Activated CD4-positive, CD25-positive, alpha-beta regulatory T cell treated with anti-CD3 and anti-CD28 coated beads, Interleukin-2, amount 50 U/mL, for 72 hours (primary cell): ENCODE measurements at places on chromosomes 2 and 18.

DNA sequence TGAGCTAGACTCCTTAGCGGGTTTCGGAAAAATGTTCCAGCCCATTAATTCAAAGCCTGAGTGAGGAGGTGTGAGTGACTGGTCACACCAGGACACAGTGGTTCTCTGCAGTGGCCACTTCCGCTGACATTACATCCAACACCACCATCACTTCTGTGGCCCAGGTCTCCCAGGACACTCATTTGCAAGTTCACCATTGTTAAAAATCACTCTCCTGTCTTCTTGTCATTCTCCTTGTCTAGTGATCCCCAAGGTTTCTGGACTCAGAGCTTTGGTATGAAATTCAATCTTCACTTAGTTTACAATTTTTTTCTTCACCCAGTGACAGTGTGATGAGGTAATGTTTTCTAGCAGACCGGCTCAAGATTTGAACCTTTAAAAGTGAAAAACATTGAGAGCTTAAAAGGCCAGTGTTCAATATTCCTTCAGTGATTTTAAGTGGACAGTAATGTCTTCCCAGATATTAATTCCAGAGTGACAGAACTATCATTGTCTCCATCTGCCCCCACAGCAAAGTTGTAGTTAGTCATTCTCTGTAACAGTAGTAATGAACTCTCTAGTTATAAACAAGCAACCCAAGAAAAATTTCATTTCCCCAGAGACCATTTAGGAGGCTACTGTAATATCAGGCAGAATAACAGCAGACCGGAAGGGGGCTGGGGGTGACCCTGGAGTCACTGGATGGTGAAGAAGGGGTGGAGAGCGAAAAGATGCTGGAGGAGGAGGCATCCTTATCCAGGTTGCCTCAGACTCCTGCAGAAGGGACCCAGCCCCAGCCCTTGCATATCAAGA is 164.9 kb downstream of the GFPT1 start:
- DNase-seq, result no peak

DNA sequence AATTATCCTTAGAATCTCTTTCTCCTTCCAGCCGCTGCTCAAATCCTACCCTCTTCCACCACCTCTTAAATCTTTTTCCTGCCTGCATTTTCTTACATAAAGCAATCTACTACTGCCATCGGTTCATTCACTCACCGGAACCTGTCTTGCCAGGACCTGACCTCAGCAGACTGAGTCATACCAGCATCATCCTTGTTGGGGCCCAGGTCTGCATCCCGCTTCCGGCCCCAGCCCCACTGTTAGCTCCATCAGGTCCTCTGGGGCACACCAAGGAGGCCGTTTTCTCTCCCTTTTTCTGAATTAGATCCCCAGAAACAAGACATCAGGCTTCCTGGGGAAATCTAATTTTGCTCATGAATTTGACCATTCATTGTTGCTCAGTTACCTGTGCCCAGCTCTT is 42.7 kb upstream of the TGFA start:
- no peak for DNase-seq

GRCh38 chr2:163207693-163208370 is 369.3 kb upstream of the KCNH7 start:
- DNase-seq, result no peak

GRCh38 chr2:29810956-29811355 is 110.4 kb downstream of the ALK start:
- no peak for DNase-seq

- DNase-seq, result no peak
Observed at GRCh38 chr2:132038179-132038882, 123.4 kb downstream of the ANKRD30BL start.

DNA sequence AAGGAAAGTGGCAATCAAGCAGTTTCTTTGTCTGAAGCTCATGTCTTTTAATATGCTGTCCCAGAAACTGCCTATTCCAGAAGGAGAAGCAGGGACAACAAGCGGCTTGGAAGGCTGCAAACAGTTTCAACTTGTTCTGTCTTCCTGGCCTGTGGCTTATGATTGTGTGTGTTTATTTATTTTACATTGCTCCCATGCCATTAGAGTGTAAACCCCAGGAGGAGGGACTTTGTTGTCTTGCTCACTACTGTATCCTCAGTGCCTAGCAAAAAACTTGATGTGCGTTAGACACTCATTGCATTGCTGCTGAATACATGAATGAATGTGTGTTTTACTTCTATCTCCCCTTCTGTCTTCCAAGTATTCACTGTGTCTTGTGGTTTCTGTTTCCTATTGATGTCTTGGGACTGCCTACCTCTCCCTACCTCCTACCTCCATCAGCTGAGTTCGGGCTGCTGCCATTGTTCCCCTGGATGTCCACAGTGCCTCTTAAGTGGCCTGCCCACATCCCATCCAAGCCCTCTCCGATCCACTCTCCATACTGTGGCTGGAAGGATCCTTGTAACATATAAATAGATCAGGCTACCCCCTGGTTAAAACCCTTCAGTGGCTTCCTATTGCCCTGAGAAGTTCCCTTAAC is 261.4 kb downstream of the DYSF start:
- no peak for DNase-seq

GRCh38 chr2:167769020-167769419 is 478.4 kb downstream of the STK39 start:
- DNase-seq, result no peak

DNA sequence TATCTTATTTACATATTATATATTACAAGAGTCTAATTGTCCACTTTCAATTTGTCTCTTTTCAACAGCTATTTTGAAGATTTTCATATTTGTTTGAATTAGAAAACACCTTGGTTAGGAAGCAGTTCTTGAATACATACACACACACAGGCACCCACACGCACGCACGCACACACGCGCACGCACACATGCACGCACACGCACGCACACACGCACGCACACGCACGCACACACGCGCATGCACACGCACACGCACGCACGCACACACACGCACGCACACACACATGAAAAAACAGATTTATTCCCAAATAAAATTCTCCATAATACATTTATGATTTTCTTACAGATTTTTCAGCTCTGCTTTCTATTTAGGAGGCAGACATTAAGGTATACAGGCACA is 220.7 kb downstream of the NYAP2 start:
- no peak for DNase-seq
